GM13977 (cell line): ENCODE measurements at places on chromosomes 5 and 9.

GRCh38 chr5:90308787-90309585, 100.6 kb downstream of the CETN3 start:
- DNase-seq = no peak

- no peak for DNase-seq
Observed at GRCh38 chr9:5892456-5893133, 1.9 kb downstream of the MLANA start.

DNA sequence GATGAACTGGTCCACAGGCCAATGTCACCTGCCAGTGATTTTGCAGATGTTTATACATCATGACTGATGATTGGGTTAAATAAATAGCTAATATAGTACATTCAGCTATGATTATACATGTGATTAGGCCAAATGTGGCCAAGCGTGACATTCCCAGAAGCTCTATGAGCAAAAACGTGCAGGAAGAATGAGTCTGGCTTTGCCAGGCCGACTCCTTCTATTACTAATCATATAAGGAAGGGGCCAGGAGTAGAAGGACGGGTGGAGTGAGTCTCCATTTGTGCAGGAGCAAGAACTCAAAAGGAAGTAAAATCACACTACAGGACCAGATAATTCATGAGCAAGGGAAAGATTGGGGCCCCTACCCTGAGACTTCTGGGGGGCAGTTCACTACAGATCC, 178.2 kb downstream of the ROR2 start:
- no peak for DNase-seq

GRCh38 chr5:173625261-173625660, 8.8 kb upstream of the BOD1 start:
- no peak for DNase-seq

GRCh38 chr5:180090769-180091546, 19.4 kb upstream of the RNF130 start:
- DNase-seq = no peak

GRCh38 chr5:77182367-77182766, 28.1 kb upstream of the PDE8B start:
- DNase-seq = no peak

- DNase-seq = no peak
Observed at GRCh38 chr9:21428235-21428634, 12.0 kb upstream of the IFNA1 start.

DNA sequence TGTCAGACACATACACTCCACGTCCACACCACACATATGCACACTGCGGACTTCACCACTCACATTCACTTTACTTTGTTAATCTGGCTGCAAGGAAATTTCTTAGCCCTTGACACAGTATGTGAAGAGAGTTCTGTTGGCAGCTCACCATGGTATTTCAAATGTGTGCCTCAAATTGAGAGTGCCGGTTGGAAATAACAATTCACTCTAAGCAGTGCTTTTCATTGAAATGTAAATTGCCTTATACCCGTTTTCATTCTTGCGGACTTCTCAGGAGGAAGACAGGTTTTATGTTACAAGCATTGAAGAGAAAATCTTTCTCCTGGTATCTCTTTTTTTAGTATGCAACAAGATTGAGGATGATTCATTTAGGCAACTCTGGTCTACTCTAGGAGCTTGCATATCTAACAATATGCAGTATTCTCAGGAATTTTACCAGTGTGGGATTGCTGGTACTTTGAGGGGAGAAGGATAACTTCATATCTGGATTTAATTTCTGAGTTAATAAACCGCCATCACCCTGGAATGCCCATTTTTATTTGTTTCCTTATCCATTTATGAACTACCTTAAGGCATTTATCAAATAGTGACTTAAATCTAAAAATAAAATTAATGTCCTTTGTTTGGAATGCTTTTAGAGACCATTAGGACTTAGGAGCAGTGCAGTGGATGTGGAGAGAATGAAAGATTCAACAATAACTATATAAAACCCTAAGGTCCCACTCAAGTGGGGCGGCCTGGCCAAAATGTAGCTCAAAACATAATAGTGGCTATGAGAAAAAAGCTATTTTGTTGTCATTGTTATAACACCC, 87.0 kb downstream of the IQGAP2 start:
- no peak for DNase-seq

DNA sequence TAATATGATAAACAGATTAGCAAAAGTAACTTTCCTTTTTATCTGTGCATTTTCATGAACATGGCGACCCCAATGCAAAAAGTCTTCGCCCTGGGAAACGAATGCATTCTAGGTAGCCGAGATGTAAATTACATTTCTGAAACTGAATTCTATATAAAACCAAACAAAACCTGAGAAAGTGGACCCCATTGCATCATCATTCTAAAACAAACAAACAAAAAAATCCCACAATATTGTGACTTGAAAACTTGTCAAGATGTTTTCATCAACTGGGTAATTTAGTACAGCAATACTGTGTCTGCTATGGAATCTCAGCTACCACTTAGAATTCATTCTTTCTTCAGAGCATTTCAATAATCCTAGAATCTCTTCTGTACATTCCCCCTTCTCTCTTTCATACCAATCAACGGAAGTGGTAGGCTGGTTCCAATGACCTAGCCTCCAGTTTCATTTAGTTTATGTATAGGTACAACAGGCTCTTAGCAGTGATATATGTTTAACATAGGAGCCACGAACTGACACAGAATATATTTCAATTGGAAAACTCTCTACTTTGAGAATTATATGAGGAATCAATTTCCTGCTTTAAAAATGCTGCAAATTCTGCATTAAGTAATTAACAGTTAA, 85.6 kb downstream of the FBXW11 start:
- peak; percentile 22 for DNase-seq

- DNase-seq = no peak
Observed at GRCh38 chr5:169717288-169717687, 80.2 kb downstream of the DOCK2 start.

GRCh38 chr9:134601764-134602163, 39.8 kb upstream of the COL5A1 start:
- no peak for DNase-seq

- no peak for DNase-seq
Observed at GRCh38 chr9:89880721-89881120, 275.9 kb downstream of the GADD45G start.

GRCh38 chr5:3518576-3518975, 77.1 kb upstream of the IRX1 start:
- no peak for DNase-seq

- DNase-seq = no peak
Observed at GRCh38 chr9:32881948-32882347, 98.6 kb downstream of the TMEM215 start.

DNA sequence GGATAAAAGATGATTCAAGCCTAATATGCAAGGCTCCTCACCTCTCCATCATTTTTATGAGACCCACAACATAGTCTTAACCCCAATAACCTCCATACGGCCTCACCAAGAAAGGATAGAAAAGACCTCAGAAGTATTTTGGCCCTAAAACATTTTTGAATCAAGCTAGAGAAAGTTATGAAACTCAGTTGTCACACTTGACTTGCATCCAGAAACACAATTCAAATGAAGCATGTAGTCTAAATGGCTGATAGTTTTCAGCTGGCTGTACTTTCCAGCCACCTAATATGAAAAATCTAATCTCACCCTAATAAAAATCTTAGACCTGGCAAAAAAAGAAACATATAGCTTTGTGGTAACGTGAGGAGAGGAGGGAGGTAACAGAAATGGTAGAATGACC, 116.1 kb downstream of the ARL15 start:
- DNase-seq = peak; percentile 4

DNA sequence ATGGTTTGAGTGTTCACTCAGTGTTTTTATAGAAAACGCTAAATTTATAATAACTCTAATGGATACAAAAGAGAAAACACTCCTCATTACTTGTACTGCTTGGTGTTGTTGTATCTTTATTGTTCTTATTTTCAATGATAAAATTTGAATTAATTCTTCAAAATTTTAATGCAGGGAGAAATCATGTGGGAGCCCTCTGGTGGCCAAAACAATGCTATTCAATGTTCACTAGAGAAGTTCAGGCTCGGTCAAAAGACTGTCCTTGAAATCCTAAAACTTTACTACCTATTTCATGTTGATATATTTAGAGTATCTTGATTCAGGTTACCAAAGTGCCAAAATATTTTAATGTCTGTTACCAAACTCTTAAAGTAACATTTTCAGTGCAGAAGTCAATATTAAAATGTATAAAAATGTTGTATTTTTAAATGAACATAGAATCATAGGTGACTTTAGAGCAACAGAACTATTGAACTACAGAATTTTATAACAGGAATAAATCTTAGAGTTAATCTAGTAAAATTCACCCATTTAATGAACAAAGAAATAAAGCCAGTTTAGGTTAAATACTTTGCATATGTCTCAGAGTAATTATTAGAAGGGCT, 1259.8 kb downstream of the PTPRD start:
- no peak for DNase-seq

- no peak for DNase-seq
Observed at GRCh38 chr5:139852696-139853095, 57.1 kb downstream of the PSD2 start.

DNA sequence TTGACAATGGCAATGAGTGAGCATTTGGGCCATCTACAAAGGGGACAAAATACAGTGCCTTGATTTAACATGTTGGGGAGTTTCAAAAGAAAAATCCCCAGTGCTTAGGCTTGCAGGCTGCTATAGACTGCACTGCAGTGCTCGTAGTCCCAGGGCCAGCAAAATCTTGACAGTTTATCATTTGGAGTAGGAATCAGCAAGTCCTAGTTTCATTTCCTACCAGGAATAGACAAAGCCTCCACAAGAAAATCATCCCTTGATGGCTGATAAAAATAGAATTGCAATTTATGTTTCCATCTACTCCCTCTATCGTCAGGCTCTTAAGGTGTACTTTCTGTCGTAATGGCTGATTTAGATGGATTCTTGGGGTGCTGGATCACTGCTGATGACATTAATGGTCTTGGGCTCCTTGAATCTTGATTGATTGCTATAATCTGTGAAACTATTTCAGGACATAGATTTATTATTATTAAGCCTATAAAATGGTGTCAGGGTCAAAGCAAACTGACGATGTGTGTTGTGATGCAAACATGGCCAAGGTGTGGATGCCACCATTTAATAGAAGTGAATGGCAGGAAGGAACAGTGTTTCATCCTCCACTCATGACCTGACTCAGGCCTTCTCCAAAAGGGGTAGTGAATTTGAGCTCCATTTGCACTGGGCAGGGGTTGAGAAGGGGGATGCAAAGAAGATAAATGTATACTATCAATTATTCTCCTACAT, 171.7 kb downstream of the PIK3R1 start:
- DNase-seq = no peak

DNA sequence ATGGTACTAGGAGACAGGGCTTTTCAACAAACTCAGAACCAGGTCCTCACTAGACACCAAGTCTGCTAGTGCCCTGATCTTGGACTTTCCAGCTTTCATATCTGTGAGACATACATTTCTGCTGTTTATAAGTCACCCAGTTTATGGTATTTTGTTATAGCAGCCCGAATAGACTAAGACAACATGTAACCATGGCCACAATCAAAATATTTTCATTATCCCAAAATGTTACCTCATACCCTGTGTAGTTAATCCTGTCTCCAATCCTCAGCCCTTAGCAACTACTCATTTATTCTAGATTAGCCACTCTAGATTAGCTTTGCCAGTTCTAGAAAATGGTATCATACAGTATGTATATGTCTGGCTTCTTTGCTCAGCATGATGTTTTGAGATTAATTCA, 6.3 kb upstream of the ATG10 start:
- DNase-seq = no peak

DNA sequence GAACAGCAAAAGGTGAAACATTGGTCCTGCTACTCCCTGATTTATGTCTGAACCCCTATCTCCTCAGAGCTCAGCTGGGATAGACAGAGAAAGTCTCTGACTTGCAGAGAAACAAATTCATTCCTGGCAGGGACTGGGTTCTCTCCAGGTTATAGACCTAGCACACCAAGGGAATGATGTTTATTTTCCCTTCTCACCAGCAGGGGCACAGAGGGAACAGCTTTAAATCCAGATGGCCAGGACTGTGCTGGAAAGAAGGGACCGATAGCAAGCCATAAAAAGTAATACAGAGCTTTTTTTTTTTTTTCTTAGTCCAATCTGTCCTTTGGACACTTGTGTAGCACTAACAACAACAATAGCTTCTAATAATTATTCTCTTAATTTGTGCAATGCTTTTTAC, 141.1 kb upstream of the C9orf72 start:
- DNase-seq = no peak

- no peak for DNase-seq
Observed at GRCh38 chr5:179564526-179564925, 14.2 kb downstream of the RUFY1 start.

- DNase-seq = no peak
Observed at GRCh38 chr5:144028058-144028457, 142.4 kb downstream of the YIPF5 start.
